MCF 10A (cell line): ENCODE measurements at places on chromosomes 2 and 18.

GRCh38 chr2:96810783-96811192 lies 5.3 kb upstream of the CNNM3 start:
- H3K36me3 ChIP-seq: peaks cover 5% of the 10 kb centered on the region
- no peaks in the 10 kb centered on the region for H3K27me3 ChIP-seq
- H3K27ac ChIP-seq: no peak overlapping the region
- no peaks in the 10 kb centered on the region for H3K4me1 ChIP-seq
- no peak overlapping the region for H3K4me3 ChIP-seq

DNA sequence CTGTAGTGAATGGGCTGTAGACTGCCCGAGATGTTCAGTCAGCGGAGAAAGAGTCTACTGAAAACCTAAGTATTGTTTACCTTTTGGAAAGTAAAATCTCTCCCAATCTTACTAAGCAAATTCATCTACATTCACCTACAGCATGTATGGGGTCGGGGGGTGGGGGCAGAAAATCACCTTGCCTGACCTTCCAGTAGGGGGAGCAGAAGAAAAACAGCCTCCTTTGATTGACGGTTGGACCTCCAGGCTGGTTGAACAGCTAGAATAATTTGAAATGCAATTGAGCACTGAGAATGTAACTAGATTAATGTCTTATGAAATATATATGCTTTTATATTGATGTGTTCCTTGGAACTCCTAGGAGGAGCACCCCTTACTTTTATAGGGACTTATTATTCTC lies 10.0 kb downstream of the LRATD1 start:
- H3K36me3 ChIP-seq: no peaks in the 10 kb centered on the region
- no peaks in the 10 kb centered on the region for H3K4me1 ChIP-seq
- no peaks in the 10 kb centered on the region for H3K27me3 ChIP-seq
- no peak for DNase-seq

- peak; percentile 41 for DNase-seq
- peak overlapping the region; percentile 14 for H3K27ac ChIP-seq
- H3K4me1 ChIP-seq: peaks cover 27% of the 10 kb centered on the region
- peaks cover 51% of the 10 kb centered on the region for H3K36me3 ChIP-seq
- H3K4me3 ChIP-seq: no peak overlapping the region
Measured at GRCh38 chr2:61257446-61257845, 95.5 kb downstream of the C2orf74 start.

GRCh38 chr2:158716921-158717320 lies 78.2 kb upstream of the DAPL1 start:
- no peaks in the 10 kb centered on the region for H3K27me3 ChIP-seq
- H3K4me3 ChIP-seq: no peak overlapping the region
- DNase-seq: no peak
- H3K27ac ChIP-seq: no peak overlapping the region

DNA sequence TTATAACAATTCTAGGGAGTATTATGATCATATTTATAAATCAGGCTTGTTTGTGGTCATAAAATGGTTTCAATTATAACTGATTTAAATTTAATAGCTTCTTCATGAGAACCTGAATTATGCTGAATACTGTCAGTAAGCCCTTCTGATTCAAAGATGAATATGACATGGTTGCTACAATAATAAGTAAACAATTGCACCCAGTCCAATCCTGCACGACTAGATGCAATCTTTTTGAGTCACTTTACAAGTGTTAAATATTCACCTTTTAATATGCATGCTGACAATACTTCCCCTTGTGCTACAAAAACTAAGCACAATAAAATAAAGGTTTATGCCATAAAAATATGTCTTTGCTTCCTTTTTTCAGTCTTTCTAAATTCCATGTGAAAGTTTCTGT lies 325.2 kb downstream of the KCNJ3 start:
- H3K4me3 ChIP-seq: no peak overlapping the region
- H3K36me3 ChIP-seq: no peaks in the 10 kb centered on the region
- H3K4me1 ChIP-seq: no peaks in the 10 kb centered on the region

DNA sequence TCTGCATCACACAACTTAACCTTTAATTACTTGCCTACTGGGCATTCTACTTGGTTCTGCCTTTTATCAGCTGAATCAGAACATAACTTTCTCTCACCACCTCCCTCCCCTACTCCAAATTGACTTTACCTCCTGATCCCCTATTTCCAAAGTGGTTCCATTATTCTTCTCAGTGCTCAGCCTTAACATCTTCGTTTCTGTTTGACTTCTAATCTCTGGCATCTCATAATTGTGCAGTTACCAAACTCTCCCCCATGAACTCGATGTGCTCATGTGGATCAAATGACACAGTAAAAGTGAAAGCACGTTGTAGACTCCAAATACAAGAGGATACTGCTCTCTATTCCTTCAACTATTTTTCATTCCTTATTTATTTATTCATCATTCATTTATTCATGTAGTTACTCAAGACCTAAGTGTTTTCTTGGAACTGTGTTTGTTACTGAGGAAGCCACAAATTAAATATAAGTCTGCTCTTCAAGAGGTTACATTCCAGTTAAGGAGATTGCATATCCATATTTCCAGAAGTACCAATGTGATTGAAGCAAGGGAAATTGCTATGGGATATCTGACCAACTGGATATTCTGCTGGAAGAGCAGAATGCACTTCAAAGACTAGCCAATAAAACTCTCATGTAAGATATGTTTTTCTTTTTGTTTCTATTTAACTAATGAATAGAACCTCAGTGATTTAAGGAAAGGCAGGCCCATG lies 158.8 kb downstream of the TMEFF2 start:
- H3K4me1 ChIP-seq: peaks cover 6% of the 10 kb centered on the region
- no peaks in the 10 kb centered on the region for H3K36me3 ChIP-seq
- H3K27ac ChIP-seq: no peak overlapping the region
- DNase-seq: peak; percentile 15
- no peaks in the 10 kb centered on the region for H3K27me3 ChIP-seq

DNA sequence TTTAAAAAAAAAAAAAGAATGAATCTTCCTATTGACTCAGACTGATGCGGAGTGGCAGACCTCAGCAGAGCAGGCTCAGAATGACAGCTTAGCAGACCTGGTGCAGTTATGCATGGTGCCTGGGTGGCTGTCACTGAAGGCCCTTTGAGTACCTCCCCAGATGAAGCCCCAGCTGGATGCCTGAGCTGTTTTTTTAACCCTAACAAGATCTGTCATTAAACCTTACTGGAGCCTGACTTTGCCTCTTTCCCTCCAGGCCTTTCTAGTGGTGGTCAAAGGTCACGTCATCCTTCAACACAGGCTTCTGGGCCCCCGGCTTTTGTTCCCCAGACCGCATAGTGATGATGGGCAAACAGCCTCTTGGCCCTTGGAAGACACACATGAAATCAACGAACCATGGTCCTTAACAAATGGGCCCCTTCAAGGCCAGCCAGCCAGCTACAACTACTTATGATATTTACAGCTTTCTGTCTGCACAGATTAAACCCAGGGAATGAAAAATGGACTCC lies 138.3 kb upstream of the CYP1B1 start:
- no peaks in the 10 kb centered on the region for H3K27me3 ChIP-seq
- peaks cover 4% of the 10 kb centered on the region for H3K36me3 ChIP-seq
- no peak for DNase-seq
- H3K27ac ChIP-seq: peak overlapping the region; percentile 74

GRCh38 chr2:5325523-5325922 lies 366.7 kb upstream of the SOX11 start:
- H3K4me1 ChIP-seq: no peaks in the 10 kb centered on the region
- H3K36me3 ChIP-seq: no peaks in the 10 kb centered on the region
- DNase-seq: no peak
- H3K4me3 ChIP-seq: no peak overlapping the region
- H3K27ac ChIP-seq: no peak overlapping the region

- no peak overlapping the region for H3K4me3 ChIP-seq
- peaks cover 68% of the 10 kb centered on the region for H3K27me3 ChIP-seq
- DNase-seq: no peak
- H3K36me3 ChIP-seq: no peaks in the 10 kb centered on the region
Measured at GRCh38 chr18:60067426-60068210, 167.8 kb downstream of the PMAIP1 start.

DNA sequence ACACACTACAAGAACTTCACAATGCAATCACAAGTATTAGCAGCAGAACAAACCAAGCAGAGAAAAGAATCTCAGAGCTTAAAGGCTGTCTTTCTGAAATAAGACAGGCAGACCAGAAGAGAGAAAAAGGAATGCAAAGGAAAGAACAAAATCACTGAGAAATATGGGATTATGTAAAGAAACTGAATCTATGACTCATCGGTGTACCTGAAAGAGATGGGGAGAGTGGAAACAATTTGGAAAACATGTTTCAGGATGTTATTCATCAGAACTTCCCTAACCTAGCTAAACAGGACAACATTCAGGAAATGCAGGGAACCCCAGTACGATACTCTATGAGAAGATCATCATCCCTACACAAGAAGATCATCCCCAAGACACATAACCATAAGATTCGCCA lies 499.0 kb upstream of the CHAC2 start:
- H3K4me3 ChIP-seq: no peak overlapping the region
- DNase-seq: no peak
- no peak overlapping the region for H3K27ac ChIP-seq

GRCh38 chr18:42614619-42615293 lies 500.7 kb downstream of the RIT2 start:
- H3K36me3 ChIP-seq: no peaks in the 10 kb centered on the region
- no peak for DNase-seq
- no peak overlapping the region for H3K27ac ChIP-seq
- H3K27me3 ChIP-seq: peaks cover 18% of the 10 kb centered on the region

DNA sequence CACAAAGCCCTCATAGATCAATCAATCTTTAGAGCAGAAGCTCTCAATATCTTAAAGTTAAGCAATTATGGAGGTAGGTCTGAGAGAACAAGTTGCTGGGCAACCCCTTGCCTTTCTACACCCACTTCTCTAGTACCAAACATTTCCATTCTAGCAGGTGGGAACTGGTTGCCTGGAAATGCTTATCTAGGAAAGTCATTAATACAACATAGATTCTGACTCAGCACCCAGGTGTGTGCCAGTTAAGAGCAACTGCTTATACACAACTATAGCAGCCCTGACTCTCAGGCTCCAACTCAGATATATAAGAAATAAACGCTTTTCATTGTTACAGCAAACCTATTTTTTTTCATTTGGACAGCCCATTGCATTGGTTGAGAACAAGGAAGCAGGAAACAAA lies 237.7 kb downstream of the IRS1 start:
- H3K4me3 ChIP-seq: no peak overlapping the region
- no peak overlapping the region for H3K27ac ChIP-seq
- H3K36me3 ChIP-seq: no peaks in the 10 kb centered on the region
- H3K4me1 ChIP-seq: peaks cover 10% of the 10 kb centered on the region
- no peaks in the 10 kb centered on the region for H3K27me3 ChIP-seq

DNA sequence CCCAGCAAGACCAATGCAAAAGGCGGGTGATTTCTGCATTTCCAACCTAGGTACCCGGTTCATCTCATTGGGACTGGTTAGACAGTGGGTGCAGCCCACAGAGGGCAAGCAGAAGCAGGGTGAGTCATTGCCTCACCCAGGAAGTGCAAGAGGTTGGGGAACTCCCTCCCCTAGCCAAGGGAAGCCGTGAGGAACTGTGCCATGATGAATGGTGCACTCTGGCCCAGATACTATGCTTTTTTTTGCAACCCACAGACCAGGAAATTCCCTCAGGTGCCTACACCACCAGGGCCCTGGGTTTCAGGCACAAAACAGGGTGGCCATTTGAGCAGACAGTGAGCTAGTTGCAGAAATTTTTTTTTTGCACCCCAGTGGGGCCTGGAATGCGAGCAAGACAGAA lies 662.6 kb upstream of the ACVR2A start:
- H3K4me3 ChIP-seq: no peak overlapping the region
- no peaks in the 10 kb centered on the region for H3K27me3 ChIP-seq

GRCh38 chr2:161713706-161714105 lies 89.5 kb downstream of the SLC4A10 start:
- DNase-seq: no peak
- no peak overlapping the region for H3K4me3 ChIP-seq
- H3K4me1 ChIP-seq: no peaks in the 10 kb centered on the region
- H3K27ac ChIP-seq: no peak overlapping the region

DNA sequence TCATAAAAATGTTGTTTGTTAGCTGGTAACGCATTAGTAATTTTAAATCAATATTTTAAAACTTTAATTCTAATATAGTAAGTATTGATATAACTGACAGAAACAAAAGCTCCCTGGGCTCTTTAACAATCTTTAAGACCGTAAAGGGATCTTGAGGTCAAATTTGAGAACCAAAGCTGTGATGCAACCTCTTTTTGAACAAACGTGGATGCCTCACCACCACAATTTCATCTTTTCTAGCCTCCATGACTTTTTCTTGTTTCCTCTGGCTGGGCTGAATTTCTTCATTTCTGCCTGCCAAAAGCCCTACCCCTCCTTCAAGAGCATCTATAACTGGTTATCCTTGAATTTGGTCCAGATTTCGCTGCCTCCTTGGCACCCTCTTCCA lies 563 bp upstream of the POLE4 start:
- H3K27ac ChIP-seq: peak overlapping the region; percentile 68
- H3K4me3 ChIP-seq: peak overlapping the region; percentile 80
- H3K4me1 ChIP-seq: peaks cover 16% of the 10 kb centered on the region
- H3K27me3 ChIP-seq: no peaks in the 10 kb centered on the region
- peaks cover 17% of the 10 kb centered on the region for H3K36me3 ChIP-seq

GRCh38 chr2:105712981-105713596 lies 31.6 kb upstream of the NCK2 start:
- H3K4me1 ChIP-seq: peaks cover 20% of the 10 kb centered on the region
- H3K27ac ChIP-seq: peak overlapping the region; percentile 49
- peak overlapping the region; percentile 63 for H3K4me3 ChIP-seq
- peak; percentile 75 for DNase-seq
- peaks cover 6% of the 10 kb centered on the region for H3K36me3 ChIP-seq

DNA sequence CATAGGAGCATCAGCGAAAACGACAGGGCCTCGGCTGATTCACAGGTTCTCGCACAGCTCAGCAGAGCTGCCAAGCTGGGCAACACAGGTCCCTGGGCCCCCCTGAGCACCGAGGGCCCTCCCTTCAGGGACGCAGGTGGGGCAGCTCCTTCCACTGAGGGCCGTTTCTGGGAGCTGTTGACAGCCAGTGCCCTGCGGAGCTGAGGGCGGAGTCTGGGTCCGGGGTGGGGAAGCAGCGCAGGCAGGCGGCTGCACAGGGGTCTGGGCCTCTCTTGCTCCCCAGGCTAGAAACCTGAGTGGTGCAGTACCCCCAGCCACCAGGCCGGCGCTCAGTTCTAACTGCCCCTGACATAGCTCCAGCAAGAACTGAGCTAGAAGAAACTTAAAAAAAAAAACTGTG lies 65.7 kb downstream of the PXDN start:
- peaks cover 12% of the 10 kb centered on the region for H3K4me1 ChIP-seq
- no peaks in the 10 kb centered on the region for H3K27me3 ChIP-seq
- H3K4me3 ChIP-seq: no peak overlapping the region
- H3K27ac ChIP-seq: no peak overlapping the region
- peaks cover 45% of the 10 kb centered on the region for H3K36me3 ChIP-seq
- DNase-seq: no peak

- DNase-seq: no peak
- H3K36me3 ChIP-seq: no peaks in the 10 kb centered on the region
Measured at GRCh38 chr18:66156946-66157687, 406.3 kb downstream of the CDH7 start.

GRCh38 chr2:218378053-218378452 lies 4.0 kb upstream of the SLC11A1 start:
- no peak for DNase-seq
- no peaks in the 10 kb centered on the region for H3K36me3 ChIP-seq
- no peaks in the 10 kb centered on the region for H3K27me3 ChIP-seq
- H3K4me3 ChIP-seq: no peak overlapping the region
- no peak overlapping the region for H3K27ac ChIP-seq
- H3K4me1 ChIP-seq: peaks cover 9% of the 10 kb centered on the region

- H3K4me1 ChIP-seq: no peaks in the 10 kb centered on the region
- H3K27me3 ChIP-seq: no peaks in the 10 kb centered on the region
- no peak overlapping the region for H3K4me3 ChIP-seq
- DNase-seq: no peak
Measured at GRCh38 chr2:223122781-223123180, 70.8 kb downstream of the KCNE4 start.
